ENCODE measurements at places on chromosomes 4 and X.

DNA sequence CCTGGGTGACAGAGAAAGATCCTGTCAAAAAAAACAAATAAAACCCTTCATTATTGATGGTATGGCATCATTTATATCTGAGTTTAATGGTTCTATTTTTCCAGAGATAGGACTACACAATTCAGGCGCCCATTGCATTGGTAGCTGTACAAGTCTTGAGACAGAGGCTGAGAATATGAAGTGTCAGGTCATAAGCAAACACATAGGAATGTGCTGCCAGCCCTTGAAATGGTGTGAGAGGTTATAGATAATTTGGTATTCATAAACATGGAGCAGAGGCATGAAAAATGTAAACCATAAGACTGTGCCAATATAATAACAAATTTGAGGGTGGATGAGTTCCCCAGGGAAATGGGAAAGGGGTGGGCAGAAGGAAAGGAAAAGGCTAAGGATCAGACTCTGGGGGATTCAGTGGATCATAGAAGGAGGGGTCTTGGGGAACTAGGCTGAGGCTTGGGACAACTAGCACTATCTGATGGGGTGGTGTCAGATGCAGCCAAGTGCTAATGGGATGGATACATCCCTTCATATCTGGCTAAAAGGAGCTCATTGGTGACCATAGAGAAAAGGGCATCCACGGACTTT, 50.8 kb downstream of the MAOA start:
- DNase-seq = no peak

DNA sequence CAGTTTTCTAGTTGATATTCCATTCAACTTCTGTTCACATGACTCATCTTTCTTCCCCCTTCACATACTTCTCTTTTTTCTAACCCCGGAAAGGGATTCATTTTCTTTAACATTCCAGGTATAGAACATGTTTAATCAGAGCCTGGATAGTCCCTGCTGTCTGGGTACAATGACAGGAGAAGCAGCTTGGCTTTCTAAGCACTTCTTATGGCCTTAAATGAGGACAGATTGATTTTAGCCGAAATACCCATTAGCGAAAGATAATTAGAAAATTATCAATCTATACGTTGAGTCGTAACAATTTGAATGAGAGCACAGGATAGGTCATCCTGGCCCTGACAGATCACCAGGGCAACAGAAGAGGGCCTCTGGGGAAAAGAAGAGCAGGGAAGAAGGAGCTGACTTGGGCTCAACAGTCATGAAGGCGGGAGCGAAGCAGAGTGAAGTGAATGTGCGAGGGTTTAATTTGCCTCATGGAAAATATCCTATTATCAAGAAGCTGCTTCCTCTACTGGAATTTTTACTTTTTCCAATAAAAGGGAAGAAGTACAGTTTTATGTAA, 62.2 kb downstream of the PPP1R2C start:
- DNase-seq = no peak

- no peak for DNase-seq
These were observed 83.8 kb downstream of the TBC1D9 start for GRCh38 chr4:140672416-140672815.

- DNase-seq = no peak
These were observed 819 bp downstream of the NSG1 start for GRCh38 chr4:4387531-4388310.

DNA sequence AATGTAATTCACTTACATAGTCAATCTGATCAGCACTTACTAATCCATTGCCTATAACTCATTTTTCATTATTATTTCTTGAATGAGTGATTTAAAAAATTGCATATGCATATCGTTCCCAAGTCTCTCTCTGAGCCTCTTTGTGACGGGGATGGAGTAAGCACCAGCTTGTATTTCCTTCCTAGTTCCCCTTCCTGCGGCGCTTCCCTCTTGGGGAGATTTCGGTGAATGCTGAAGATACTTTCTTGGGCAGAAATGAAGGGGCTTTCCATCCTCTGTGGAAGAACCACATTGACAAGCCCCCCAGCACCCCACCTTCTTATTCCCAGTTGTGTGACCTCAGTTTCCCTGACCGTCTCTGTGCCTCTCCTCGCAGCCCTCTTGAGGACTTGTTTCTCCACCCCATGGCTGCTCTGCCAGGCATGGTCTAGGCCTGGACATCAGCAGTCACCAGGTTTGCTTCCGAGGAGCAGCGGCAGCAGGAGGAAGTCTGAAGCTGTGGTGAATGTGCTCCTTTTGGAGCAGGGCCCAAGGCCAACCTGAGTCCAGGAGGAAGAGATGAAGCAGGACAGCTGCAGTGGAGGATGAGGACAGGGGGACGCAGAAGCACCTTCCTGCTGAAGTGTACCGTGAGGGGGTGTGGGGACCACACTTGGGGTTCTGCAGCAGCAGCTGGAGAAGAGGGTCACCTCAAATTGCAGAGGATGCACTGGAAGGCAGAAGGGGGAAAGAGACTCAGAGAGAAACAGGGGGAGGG, 124.9 kb downstream of the IRF2 start:
- no peak for DNase-seq

GRCh38 chrX:68978655-68979054, 149.8 kb downstream of the EFNB1 start:
- no peak for DNase-seq

Measured in HFF-Myc (cell line).